ENCODE measurements at places on chromosomes 1 and 21.

GRCh38 chr1:1228596-1229321 lies 3.0 kb downstream of the SDF4 start:
- no peak for DNase-seq

- no peak for DNase-seq
Observed at GRCh38 chr1:36831186-36831810, 203.0 kb downstream of the GRIK3 start.

DNA sequence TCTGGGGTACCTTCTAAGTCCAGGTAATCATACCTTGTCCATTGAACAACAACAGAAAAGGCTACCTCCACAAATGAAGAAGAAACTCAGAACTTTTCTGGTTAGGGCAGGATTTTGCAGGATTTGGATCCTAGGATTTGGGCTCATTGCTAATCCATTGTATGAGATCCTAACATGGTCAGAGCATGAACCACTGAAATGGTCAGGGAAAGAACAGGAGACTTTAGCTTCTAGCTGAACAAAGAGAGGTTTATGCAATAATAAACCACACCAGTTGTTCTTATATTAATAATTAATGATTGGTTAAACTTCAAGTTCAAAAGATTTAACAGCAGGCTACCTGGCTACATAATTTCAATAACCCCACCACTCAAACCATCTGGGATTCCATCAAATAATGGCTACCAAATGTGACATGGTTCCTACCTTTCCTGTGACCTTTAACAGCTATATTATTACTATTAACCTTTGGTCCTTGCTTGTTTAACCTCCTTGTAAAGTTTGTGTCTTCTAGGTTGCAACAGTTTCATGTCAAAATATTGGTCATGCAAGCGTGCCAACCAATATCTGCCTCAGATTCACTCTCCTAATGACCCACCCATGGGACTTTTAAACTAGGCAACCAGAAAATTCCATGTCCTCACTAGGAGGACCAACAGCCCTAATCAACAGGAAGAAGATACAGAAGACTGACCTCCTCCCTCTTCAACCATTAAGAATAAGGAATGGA lies 60.6 kb upstream of the USH2A start:
- DNase-seq, result no peak

DNA sequence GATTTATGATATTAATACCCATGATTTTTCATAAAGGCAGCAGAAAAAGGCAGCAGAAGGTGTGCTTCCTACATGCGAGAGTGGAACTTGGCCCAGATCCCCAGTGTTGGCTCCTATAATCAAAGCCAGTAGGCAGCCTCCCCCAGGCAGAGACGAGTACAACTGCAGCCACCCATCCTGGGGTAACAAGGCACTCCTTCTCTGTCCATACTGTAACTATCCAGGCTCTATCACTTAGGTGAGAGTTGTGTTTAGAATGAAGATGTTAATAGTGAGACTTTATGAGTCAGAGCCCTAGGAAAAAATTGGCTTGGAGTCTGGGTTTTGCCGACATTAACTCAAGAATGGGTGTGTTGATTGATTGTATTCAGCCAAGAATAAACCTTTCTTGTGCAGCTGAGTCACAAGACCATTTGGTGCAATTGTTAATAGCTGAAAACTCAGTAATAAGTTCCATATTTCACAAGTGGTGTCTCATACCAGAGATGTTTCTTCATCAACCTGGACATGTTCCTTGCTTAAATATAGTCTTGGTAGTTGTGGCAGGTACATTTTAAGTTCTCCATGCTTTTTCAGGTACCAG lies 322.3 kb downstream of the DUSP10 start:
- no peak for DNase-seq

DNA sequence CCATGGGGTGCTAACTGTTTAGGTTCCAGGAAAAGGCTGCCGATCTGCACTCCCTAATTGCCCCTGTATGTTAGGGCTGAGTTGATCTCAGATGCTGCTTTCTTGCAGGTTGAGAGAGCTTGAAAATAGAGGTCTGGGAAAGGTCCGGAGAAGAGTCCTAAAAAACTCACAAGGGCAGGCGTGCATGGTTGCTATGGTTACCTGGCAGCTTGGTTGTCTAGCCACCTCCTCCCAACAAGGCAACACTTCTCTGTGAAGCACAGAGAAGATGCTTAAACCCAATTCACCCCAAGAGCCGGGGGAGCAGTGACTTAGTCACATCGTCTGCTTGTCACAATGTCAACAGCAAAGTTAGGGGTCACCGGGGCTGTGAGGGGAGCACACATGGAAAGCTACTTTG lies 31.0 kb upstream of the LRRC52 start:
- DNase-seq, result no peak

DNA sequence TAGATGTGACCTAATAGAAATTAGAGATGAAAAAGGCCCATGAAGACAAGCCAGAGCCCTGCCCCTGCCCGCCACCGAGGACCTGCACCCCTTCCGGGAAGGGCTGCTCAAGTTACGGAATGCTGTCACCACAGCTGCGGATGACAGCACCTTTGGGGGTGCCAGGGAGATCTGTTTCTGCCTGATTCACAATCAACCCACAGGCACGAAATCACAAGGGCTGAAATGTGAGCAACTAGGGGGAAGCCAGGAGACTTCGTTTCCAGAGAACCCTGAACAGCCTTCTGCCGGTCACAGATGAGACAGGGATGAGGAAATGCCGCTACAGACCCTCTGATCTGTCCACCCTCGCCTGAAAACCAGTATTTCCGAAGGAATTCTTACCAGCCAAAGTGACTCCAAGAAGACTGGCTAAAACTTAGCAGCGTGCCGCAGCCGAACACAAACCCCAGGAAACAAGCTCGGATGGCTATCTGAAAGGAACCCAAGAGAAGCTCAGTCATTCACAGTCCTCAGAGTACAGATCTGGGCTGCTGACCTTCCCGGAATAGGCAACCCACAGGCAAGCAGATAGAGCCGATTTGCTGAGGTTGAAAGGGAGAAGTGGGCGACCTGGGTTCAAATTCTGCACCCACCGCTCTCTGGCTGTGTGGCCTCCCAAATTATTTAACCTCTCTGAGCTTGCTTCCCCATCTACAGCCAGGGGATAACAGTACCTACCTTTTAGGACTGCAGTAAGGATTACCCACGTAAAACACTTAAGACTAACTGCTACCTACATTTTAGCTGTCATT lies 1.1 kb downstream of the ICMT start:
- DNase-seq, result peak; percentile 40

DNA sequence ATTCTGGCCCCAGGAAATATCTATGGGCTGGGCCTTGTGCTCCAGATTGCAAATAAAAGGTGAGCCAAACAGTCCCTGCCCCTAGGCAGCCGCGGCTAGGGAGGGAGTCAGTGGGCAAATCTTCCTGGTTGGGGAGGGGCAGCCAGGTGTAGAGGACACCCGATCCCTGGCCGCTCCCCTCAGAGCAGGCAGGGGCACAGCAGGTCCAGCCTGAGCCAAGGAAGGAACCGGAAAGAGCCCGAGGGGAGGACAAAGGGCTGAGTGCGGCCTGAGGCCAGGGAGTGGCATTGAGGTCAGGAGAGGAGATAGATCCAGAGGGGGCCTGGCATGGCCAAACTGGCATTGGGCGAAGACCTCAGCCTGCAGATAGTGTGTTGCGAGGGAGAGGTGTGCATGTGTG lies 36.6 kb upstream of the ARF1 start:
- no peak for DNase-seq
